Lung (tissue), 17 donors: ENCODE measurements at places on chromosomes 3 and 15.

DNA sequence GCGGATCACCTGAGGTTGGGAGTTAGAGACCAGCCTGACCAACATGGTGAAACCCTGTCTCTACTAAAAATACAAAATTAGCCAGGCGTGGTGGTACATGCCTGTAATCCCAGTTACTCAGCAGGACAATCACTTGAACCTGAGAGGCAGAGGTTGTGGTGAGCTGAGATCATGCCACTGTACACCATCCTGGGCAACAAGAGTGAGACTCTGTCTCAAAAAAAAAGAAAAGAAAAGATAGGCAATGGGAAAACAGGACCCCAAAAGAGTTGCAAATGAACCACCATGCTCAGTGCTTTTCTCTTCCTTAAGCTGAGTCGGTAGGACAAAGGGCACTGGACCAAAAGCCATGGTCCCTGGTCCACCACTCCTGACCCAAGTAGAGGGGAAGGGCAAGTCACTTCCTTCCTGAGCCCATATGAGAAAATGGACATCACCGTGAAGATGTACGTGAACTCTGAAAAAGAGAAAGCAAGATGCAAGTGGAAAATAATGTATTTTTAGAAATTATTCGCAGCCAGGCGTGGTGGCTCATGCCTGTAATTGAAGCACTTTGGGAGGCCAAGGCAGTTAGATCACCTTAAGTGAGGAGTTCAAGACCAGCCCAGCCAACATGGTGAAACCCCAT lies 2.6 kb downstream of the ITGB5 start:
- DNase-seq = no peak

DNA sequence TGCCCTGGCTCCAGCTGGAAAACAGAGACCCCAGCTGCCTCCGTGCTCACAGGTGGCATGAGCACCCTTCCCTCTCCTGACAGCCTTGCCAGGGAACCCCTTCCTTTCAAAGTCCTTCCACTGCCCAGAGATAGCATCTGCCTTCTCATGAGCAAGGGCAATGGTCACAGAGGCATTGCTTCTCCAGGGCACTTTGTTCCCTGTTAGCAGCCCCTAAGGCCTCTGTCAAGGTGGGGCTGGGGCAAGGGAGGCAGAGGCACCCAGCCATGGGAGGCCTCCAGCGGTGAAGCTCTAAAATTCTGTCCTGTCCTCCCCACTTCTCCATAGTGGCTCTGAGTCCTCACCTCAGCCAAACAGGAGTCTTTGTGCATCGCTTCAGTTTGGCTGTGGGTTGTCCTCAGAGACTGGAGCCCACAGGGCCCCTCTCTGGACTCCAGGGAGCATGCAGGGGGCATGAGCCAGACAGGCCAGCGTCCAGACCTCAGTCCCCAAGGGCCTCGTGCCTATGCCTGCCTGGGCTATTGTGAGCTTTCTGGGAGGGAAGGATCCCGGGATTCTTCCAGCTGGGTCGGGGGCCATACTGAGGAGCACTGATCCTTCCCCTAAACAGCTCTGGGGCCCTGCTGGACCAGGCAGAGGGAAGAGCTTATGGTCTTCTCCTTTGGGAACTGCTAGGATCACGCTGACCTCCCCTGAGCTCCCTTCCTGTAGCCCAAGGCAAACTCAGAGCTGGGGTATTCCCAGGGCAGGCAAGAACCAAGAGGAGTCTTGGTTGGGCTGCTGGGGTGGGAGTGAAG lies 106.6 kb downstream of the DNAJB8 start:
- no peak for DNase-seq

GRCh38 chr3:119400466-119400865 lies 62.9 kb downstream of the TMEM39A start:
- DNase-seq = no peak

GRCh38 chr15:48031973-48032372 lies 88.8 kb upstream of the SLC24A5 start:
- no peak for DNase-seq

DNA sequence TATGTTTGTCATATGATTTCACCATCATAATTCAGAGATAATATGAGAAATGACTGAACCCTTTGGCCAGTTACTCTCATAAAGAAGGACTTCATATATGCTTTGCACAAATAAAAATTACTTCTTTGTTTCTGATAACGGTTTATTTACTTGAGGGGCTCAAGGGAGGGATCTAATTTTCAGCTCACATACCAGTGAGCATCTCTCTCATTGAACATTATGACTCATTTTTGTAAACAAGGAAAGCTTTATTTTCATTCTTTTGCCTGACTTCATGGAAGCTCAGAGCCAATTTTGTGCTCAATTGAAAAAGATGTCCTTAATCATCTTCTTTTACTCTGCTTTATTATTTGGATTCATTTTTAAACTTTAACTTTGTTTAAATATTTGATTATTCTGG lies 5.8 kb downstream of the NLGN1 start:
- no peak for DNase-seq

GRCh38 chr3:37320276-37320675 lies 145.9 kb upstream of the LRRFIP2 start:
- DNase-seq = no peak

GRCh38 chr3:35946121-35946853 lies 307.0 kb downstream of the ARPP21 start:
- DNase-seq = peak; percentile 44

DNA sequence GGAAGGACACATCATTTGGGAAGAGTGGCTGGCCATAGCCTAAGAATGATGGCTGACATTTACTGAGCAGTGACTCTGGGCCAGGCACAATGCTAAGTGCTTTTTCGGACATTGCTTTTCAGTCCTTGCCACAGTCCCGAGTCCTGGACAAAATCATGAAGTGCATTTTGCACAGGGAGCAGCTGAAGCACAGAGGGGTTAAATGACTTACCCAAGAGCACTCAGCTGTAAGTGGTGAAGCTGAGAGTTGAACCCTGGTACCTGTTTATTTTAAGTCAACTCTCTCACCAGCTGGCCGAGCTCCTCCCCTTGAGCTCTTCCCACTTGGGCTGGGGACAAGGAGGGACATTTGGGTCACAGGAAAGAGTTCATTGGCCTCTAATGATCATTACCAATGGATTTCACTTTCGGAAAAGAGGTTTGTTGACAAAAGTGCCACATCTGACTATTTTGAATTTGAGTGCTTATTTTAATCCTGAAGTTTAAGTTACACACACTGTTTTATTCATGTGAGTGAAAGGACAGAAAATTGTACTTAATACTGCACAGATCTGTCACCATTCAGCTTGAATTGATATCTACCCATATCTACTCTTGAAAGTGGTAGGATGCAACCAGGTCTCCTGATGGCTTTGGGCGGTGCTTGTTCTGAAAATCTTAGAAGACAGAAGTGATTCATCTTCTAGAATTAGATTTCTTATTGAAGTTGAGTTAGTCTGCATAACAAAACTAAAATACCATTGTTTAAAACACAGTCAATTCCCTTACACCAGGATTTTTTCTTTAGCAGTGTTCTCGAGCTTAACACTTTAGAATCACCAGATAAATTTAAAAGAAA lies 368.7 kb upstream of the PROK2 start:
- no peak for DNase-seq

DNA sequence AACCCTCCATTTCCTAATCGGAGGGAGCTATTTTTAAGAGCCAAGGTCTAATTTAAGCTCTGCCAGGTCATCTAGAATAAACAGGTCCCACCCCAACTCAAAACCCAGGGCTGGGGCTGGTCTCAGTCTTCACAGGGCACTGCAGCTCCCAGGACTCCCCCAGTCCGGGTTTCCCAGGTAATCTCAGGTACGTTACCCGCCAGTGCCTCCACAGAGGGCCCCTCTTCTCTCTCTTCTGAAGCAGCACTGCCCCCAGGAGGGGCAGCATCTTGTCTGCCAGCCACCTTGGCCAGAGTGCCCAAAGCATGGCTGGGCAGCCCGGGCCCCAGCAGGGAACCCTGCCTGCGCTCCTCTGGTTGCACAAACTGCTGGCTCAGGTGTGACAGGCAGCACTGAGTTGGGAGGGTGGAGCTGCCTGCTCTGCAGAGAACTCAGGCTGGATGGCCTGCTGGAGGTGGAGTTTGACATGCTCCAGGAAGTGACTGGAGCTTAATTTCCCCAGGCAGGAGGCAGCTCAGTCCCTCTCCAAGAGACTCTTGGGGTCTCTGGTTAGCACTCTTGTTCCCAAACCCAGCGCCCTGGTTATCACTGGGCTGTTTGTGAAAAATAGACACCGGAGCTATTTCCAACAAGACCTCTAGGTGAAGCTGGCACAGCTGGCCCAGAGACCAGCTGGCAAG lies at the start of gene PLA2G4F:
PLA2G4F (minus strand) TSS at position 394 of the 680 bp plus-strand sequence; CDS start at position 307, 87 bp downstream.
- DNase-seq = peak; percentile 56

GRCh38 chr3:159732172-159733111 lies 256.2 kb upstream of the IL12A start:
- DNase-seq = peak; percentile 18

DNA sequence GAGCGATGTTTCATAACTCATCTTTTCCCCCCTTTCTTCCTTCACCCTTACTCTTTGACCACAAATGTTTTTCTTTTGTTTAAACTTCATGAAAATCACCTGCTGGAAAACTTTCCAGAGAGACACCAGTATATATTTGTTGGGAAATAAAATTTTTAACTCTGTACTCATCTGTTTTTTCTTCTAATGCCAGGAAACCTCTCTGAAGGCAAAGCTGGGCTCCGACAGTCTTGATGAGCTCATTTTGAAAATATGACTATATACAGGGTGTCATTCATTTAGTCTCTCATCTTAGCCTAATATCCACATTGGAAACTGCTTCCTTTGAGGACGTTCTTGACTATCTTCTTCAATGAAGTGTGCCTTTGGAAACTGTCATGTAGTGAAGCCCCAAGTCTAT lies 339.6 kb upstream of the ROBO2 start:
- DNase-seq = no peak

GRCh38 chr15:86541540-86541939 lies 461.9 kb downstream of the AGBL1 start:
- DNase-seq = no peak

DNA sequence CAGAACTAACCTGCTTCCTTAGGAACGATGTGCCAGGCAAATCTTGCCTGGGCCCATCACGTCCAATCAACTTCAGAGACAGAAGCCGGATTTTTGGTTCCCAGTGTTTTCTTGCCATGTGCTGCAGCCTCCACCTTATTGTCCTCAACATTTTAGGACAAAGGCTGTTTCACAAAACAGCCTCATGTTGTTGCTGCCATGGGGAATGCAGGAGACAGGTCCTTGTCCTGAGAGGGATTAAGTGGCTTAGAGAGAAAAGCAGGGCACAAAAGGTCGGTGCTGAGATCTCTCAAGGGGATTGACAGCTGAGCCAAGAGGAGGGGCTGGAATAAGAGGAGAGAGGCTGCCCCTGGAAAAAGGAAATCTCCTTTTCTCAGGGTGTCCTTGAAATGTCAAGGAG lies 11.3 kb upstream of the NMNAT3 start:
- no peak for DNase-seq

DNA sequence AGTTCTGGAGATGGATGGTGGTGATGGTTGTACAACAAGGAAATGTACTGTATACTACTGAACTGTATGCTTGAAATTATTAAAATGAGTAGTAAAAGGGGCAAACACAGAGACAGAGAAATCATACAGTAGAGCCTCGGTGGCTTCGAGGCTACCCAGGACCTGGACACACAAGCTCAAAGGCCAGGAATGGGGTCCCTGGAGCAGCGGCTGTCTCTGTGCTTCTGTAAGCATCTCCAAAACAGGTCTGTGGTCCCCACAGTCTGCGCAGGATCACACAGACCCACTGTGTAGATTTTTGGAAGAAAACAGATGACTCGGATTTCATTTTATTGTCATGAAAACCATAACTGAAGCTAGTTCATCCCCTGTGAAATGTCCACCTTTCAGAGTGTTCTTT lies 39.7 kb downstream of the PGPEP1L start:
- DNase-seq = no peak

DNA sequence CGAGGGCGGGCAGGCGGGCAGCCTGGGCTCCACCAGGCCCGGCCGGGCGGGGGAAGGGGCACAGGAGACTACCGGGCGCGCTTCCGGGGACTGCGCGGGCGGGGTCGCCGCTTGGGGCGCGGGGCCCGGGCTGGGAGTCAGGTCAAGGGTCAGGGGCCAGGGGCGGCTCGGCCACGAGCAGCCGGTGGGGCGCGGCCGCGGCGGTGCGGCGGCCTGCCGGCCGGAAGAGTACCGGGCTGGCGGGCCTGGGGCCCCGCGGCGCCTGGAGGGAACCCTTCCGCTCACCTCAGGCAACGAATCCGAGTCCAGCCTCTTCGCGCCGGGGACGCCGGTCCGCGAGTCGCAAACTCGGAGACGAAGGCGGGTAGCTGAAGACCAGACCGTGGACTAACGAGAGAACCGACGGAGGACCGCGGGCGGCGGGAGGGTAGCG lies 225 bp downstream of the RHOA start:
- peak; percentile 35 for DNase-seq

DNA sequence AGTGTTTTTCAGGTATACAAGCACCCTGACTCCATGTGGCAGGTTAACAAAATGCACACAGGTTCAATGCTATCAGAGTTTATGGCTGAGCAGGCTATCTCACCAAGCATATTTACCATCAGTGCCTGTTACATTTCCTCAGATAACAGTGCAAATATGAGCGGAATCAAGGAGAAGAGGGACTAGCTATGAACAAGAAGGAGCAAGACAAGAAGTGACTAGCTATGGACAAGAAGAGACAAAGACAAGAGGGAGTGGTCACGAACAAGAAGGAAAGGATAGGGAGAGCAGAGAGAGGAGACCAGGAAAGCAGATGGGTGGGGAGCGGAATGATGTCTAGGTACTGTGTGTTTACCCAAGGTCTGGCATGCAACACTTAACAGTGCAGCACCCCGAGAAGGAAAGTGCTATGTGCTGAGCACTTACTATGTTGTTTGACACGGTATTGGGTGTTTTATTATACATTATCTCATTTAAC lies 8.6 kb downstream of the ILDR1 start:
- no peak for DNase-seq

GRCh38 chr3:60160111-60160821 lies 1091.0 kb downstream of the FHIT start:
- peak; percentile 35 for DNase-seq

DNA sequence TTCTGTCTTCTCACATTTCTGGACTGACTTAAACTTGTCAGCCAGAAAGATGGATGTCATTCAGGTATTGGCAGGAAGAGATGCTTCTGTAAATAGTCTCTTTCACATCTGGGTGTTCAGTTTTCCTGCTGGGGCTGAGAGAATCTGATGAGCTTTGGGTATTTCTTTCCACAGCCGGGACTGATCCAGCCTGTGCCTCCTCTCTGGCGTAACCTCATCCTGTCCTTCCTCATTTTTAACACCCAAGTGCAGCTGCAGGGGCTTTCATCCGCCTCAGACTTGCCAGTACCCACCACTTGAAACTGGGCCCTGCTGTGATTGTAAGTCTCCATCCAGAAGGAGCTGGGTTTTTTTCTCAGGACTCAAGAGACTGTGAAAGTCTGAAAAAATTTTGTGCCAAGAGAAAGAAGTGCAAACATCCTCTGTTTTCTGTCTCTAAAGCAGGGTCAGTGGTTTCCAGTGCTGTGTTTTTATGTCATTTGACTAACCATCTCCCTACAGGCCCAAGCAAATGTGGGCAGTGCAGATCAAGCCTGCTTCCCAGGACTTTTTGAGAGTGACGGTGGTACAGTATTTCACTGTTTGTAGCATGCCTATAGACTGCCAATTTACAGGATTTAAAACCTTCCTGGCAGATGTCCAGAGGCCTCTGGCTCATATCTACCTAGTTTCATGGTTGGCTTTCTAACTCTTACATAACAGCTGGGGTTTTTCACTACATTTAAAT lies 342.7 kb downstream of the PTPRG start:
- DNase-seq = peak; percentile 68

- no peak for DNase-seq
Measured at GRCh38 chr3:62252438-62253157, 120.8 kb downstream of the FEZF2 start.
